ENCODE measurements at places on chromosomes 6 and 20. TPM values are rescaled to one million over a fixed set of nuclear protein-coding genes. Genes with fewer than 3 reads are reported as not detected.

EDN1 gene
- 4.1 TPM for polyA plus RNA-seq

DNA sequence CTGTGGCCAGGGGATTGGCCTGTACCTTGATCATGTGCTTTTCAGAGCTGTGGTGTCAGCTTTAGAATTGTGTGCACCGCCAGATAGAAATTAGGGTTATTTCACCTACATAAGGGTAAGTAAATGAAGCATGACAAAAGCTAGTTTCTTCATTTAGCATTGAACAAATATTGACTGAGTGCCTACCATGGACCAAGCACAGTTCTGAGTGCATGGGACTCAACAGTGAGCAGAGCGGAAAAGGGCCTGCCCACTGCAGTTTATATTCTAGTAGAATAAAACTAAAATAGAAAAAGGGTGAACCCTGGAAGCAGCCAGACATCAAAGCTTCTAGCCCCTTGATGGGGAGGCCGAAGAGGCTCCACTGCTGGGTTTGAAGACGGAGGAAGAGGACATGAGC is 25.6 kb downstream of the ECT2L start:
- DNase-seq: no peak

- no peak for DNase-seq
These were observed 29.9 kb upstream of the ZNF184 start for GRCh38 chr6:27502508-27503435.

- DNase-seq: no peak
These were observed 8.1 kb upstream of the SERPINB9 start for GRCh38 chr6:2911171-2911570.

DNA sequence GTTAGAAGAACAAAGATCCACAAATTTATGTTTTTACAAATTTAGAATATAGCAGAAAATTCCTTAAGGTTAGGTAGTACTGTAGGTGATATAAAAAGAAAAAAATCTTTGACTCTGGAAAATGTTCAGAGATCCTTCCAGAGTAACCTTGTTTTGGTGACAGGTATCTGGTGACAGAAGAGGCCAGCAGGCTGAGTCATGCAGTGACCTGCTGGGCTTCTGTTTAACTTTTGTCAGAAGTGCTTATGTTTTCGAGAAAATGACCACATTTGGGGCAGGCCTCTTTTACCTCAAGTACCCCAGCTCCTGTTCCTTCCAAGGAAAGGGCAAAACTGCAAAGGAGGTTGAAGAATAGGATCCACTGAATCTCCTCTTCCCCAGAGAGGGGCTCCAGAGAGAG is 10.5 kb upstream of the CLDN20 start:
- no peak for DNase-seq

Measured in left renal cortex interstitium (tissue), 4 donors.